ENCODE measurements at places on chromosomes 6 and 20.

- no peak for DNase-seq
These were observed 42.6 kb upstream of the SLA2 start for GRCh38 chr20:36688630-36689029.

DNA sequence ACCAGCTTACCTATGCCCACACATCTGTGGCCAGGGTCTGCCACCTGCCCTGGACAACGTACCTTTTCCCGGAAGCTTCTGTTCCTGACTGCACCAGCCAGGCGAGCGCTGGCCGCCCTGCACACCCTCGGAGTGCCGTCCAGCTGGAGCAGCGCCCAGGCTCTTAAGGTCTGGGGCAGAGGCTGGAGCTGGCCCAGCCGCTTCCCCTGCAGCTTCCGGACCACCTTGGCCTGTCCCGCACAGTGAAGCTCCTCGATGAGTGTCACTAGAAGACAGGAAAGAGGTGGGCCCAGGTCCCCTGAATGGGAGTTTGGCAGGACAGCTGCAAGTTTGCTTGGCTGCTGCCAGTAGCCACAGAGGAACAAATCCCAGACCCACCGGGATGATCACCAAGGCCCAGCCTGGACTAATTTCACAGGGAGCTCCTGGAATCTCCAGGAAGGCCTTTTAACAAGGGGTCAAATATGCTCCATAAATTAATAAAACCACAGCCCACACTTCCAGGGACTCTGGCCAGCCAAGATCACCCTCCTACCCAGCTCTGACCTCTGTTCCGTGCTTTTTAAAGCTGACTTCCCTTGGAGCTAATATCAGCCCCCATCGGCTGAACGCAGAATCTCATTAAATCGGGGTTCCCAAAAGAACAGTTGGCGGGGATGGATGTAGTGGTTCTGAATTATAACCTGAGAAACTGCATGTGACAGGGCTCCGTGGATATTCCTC is 82.3 kb downstream of the PTPN1 start:
- DNase-seq, result no peak

GRCh38 chr6:144320741-144321140 is 35.6 kb downstream of the UTRN start:
- DNase-seq, result no peak

DNA sequence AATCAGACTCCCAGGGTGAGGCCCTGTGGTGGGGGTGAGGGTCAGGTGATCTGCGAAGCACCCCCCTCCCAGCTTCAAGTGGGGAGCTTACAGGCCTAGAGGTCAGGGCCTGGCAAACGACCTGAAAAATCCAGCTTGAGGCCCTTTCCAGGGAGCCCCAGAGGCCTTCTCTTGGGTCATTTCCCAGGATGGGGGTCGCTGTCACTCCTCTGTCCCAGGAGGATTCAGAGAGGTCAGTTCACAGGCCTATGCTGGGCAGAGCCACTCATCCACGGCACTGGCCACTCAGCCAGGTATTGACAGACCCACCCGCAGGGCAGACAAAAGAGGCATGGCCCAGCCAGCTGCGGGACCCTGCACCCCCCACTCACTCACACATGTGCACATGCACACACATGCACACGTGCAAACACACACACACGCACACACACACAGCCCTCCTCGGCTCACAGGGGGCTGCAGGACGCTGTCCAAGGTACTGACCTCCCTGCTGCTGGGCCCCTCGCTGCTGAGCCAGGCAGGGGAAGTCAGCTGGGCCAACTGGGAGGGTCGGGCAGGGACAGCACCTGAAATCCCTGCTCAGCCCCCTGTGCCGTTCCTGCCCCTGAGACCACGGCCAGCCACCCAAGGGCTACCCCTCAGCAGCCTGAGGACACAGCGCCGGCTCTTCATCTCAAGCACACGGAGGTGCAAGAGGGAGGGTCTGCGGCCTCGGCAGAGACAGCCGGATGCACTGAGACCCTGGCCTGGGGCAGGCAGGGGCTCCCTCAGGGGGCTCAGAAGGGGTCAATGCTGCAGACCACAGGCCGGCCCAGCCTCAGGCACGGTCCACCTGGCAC is 113.8 kb downstream of the TAF4 start:
- no peak for DNase-seq

DNA sequence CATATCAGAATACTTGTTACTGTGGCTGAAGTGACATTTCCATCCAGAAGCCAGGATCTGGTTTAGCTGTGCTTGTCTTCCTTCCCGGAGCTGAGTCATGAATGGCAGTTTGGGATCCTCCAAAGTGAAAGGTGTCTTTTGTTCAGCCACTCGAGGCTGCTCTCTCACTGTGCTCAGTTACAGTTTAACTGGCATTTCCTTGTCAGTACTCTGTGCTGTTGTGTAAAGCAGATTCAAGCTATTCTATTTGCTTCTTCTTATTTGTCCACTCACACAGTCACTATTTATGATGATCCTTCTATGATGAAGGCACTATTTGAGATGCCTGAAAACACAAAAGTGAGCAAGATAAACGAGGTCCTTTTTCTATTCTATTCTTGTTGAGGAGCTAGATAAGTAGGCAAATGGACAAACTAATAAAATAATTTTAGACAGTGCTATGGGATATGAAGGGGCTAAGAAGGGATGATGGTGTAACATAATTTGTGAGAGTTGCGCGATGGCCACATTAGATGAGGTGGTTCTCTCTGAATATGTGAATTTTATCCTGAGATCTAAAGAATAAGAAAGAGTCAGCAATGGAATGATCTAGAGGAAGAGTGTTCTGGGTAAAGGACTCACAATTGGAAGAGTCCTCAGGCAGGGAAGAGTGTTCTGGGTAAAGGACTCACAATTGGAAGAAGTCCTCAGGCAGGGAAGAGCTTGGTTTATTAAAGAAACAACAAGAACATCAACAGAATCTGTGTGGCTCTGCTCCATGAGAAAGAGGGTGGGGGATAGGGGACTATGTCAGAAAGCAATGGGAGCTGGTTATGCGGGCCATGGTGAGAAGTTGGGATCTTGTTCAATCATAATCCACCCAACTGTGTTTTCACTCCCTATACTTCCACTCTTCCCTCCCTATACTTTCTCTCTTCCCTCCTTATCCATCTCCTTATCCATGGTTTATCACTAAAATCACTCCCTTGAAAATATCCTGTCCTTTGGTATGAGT is 40.1 kb downstream of the CYP24A1 start:
- no peak for DNase-seq

DNA sequence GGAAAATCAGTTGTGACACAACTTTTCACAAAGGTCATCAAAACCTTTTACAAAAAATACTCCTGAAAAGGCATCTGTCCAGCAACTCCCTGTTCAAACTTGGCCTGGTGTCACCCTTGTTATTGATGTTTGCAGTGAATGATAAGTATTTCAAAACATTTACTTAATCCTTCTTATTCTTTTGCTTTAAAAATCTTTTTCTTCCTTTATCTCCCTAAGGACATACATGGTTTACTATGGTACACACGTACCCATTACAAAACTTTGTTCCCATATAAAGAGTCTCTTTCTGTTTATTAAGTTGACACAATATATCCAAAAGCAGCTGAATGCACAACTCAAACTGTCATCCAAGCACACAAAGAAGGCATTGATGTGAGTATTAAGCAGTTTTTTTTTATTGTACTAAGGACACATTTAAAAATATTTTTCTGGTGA is 17.5 kb downstream of the GSTA2 start:
- no peak for DNase-seq

DNA sequence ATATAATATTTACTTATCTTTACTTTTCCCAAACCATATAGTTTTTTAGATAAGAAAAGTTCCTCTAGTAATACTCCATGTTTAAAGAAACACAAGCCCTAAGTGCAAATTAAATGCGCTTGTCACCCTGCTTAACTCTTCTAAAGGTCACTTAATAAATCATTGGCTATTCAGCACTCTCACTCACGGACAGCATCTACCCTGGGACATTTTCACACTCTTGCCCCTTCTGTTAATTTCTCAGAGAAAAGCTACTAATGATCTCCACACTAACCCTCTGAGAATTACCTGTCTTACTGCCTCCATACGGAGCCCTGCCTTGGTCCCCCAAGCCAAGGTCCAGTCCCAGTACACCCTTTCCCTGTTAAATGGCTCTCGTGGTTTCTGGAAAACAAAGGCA is 102.2 kb downstream of the NRN1 start:
- no peak for DNase-seq

DNA sequence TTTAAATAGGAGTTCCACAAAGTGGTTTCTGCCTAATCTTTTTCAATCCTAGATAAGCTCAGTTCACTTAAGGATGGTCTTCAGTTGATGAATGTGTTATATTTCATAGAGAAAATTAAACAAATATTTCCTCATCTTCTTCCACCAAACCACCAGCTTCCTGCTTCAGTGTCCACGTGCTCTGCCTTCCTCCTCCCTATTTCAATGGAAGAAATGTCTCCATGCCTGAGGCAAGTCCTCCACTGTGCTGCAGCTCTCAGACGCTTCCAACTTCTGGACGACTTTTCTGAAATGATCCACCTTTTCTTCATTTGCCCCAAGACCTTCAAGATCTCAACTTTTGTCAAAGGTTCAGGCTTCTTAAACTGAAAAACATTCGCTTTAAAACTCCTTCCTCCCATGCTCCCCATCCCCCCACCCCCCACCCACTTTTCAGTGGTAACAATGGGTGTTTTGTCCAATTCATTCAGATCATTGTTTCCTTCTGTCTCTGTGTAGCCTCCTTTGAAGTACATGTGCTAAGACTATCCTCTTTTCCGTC is 25.3 kb upstream of the FABP7 start:
- DNase-seq, result no peak

DNA sequence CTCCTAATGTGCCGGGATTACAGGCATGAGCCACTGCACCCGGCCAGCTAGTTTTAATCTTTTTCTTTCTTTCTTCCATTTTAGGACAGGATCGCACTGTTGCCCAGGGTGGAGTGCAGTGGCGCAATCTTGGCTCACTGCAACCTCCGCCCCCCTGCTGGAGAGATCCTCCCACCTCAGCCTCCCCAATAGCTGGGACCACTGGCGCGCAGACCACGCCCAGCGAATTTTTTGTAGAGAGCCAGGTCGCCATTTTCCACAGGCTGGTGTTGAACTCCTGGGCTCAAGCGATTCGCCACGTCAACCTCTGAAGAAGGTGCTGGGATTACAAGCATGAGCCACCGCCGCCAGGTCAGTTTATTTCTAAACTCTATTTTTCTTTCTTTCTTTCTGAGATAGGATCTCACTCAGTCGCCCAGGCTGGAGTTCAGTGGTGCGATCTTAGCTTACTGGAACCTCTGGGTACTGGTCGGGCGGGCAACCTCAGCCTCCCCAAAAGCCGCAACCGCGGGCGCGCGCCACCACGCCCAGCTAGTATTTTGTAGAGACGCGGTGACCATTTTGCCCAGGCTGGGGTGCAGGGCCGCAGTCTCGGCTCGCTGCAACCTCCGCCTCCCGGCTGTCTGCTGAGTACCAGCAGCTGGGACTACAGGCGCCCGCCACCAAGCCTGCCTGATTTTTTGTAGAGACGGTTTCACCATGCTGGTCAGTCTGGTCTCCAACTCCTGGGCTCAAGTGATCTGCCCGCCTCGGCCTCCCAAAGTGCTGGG is 20.0 kb upstream of the LIN28B start:
- DNase-seq, result no peak

- DNase-seq, result no peak
These were observed 11.7 kb downstream of the MMP24 start for GRCh38 chr20:35238170-35238569.

DNA sequence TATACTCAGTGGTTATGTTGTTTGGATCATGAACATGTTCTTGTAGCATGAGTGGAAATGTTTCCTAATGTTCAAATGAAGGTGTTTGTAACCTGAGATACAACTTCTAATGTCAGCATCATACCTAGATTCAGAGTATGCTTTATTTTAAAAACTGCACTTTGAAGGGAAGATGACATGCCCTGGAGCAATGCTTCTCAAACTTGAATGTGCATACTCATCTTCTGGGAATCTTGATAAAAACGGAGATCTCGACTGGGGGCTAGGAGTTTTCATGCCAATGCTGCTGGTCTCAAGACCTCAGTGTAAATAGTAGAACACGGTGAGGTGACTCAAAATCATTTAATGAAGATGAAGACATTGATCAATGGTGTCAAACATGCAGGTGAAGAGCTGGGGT is 440.0 kb upstream of the NOX3 start:
- DNase-seq, result no peak

GRCh38 chr20:12823734-12824133 is 185.0 kb upstream of the SPTLC3 start:
- no peak for DNase-seq

DNA sequence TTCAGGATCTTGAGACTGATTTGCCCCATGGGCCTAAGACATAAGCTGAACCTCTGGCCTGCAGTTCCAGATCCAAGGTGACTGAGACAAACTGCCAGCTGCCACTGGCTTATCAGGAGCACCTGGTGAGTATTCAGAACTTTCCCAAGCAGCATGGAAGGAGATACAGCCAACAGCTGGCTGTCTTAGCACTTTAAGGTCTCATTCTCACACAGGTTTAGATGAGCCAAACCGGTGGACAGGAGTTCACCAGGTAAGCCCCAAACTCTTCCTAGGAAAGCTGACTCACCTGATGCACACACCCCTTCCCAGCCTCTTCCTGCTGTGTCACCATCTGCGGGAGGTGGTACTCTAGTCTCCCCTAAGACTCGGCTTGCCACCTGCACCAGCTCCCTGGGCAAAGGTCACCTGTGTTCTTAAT is at the start of gene BANF2:
TSS of gene BANF2 (plus strand) at position 36 of the 421 bp plus-strand sequence. CDS start 25,060 bp downstream, outside the sequence.
- DNase-seq, result no peak

DNA sequence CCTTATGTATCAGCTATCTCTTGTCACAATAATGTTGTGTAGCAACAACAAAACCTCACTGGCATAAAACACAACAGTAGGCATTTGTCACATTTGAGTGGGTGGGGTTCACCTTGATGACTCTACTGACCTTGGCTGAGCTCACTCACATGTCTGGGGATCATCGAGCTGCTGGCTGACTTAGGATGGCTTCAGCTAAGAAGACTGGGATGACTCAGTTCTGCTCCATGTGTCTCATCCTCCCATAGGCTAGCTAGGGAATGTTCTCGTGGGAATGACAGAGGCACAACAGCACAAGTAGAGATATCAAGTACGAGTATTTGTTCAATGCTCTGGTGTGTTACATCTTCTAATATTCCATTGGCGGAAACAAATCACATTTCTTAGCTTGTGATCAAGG is 167.9 kb downstream of the PLCB1 start:
- DNase-seq, result no peak

DNA sequence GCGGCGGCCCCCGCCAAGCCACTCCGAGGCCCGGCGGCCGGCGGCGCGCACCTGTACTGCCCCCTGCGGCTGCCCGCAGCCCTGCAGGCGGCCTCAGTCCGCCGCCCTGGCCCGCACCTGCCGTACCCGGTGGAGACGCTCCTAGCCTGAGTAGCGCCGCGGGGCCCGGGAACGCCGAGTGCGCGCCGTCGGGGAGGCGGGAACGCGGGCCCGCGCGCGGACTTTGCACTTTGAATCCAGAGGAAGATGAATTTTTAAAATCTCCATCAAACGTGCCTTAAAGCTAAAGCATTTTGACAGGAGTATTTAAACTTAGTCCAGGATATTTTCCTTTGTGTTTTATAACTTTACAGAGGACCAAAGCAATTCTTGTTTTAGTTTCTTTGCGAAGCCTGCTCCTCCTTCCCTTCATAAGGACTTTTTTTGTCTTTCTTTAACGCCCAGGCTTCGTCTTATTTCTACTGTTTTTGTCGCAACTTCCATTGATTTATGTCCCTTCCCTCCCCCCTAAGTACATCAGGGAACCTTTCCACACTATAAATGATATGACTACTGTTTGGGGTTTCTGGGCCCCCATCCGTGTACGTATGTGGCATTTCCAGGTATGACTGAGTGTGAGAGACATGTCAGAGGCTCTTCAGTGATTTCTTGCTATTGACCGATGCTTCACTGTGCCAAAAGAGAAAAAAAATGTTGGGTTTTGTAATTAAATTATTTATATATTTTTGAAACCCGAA is 2.0 kb downstream of the FOXQ1 start:
- no peak for DNase-seq

- no peak for DNase-seq
These were observed 440.2 kb upstream of the FLRT3 start for GRCh38 chr20:14777591-14777990.
